Stimulated activated CD4-positive, alpha-beta T cell treated with anti-CD3 and anti-CD28 coated beads, TNF-alpha, amount 100 ng/mL, for 24 hours (primary cell): ENCODE measurements at places on chromosomes 11 and 22.

GRCh38 chr11:58926251-58926650 is 13.0 kb upstream of the GLYATL1 start:
- no peak for DNase-seq

DNA sequence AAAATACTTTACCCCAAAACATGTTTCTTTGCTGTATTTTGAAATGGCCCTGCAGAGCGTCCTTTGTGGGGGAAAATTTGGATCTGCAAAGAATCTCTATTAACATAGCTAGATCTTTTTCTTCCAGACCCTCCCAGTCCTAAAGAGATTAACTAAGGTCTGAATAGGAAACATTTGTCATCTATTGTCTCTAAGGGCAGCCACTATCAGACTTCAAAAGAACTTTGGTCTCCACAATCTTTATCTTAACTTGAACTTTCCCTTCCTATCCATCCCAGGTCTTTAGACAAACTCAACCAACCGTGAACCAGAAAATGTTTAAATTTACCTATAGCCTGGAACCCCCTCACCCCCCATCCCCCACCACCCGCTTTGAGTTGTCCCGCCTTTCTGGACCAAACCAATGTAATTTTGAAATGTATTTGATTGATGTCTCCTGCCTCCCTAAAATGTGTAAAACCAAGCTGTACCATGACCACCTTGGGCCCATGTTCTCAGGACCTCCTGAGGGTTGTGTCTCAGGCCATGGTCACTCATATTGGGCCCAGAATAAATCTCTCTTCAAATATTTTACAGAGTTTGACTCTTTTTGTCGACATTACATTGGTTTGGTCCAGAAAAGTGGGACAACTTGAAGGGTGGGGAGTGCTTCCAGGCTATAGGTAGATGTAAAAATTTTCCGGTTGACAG is 3.5 kb upstream of the KRTAP5-9 start:
- DNase-seq: no peak

DNA sequence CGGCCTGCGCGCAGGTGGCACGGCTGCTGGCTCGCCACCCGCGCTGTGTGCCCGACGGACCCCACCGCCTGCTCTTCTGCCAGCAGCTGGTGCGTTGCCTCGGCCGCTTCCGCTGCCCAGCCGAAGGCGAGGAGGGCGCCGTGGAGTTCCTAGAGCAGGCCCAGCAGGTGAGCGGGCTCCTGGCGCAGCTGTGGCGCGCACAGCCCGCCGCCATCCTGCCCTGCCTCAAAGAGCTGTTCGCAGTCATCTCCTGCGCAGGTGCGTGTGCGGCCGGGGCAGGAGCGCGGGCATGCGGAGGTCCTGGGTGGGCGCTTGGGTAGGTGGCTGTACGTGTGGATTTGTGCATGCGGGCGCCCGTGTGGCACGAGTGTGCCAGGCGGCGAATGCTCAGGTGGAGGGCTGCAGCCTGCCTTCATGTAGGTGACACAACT is 8.0 kb downstream of the USP35 start:
- DNase-seq: no peak

GRCh38 chr11:114232400-114233059 is 63.7 kb upstream of the NNMT start:
- no peak for DNase-seq

GRCh38 chr22:25777870-25778269 is 35.9 kb downstream of the MYO18B start:
- DNase-seq: no peak

DNA sequence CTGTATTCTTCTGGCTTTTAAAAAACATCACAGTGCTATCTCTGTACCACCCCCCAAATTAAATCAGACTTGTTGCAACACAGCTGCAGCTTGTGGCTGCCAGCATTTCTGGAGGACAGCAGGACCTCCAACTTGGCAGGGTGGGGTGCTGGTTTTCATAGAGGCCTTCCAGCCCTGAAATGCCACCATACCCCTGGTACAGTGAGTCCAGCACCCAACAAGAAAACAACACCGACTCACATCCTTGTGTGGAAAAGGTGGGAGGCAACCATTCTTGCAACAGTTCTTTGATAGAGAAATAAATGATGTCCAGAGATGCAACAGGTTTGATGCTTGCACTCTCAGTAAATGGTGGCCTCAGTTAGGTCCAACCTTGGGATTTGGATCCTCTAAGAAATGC is 96.0 kb downstream of the ABTB2 start:
- DNase-seq: no peak

DNA sequence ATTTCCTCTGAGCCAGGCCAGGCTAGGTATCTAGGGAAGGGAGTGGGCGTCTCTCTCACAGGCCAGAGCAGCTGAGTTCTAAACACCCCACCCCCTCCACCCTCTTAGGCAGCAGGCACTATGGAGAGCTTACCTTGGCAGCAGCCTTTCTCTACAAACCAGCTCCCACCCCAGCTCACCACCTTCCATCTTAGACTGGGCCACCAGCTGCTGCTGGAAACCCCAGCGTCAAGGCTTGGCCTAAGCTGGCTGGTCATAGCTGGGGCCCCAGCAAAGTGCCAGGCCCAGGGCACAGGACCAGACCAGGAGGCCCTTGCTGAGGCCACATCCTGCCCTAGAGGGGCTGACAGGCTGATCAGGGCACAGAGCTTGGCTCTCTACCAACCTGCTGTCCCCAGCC is 20.2 kb downstream of the SLC22A12 start:
- no peak for DNase-seq

GRCh38 chr11:79363861-79364378 is 76.9 kb downstream of the TENM4 start:
- DNase-seq: no peak

GRCh38 chr11:77359481-77359880 is 58.0 kb upstream of the GDPD4 start:
- DNase-seq: no peak

GRCh38 chr11:313787-314553 is at the start of gene IFITM1:
Gene IFITM1 (plus strand): TSS chr11:314040. CDS start chr11:314171, 131 bp downstream.
- DNase-seq: no peak

- no peak for DNase-seq
Observed at GRCh38 chr11:2160736-2161259, at the start of gene INS. Gene INS (minus strand): TSS chr11:2161209. CDS start chr11:2160971, 238 bp downstream.

DNA sequence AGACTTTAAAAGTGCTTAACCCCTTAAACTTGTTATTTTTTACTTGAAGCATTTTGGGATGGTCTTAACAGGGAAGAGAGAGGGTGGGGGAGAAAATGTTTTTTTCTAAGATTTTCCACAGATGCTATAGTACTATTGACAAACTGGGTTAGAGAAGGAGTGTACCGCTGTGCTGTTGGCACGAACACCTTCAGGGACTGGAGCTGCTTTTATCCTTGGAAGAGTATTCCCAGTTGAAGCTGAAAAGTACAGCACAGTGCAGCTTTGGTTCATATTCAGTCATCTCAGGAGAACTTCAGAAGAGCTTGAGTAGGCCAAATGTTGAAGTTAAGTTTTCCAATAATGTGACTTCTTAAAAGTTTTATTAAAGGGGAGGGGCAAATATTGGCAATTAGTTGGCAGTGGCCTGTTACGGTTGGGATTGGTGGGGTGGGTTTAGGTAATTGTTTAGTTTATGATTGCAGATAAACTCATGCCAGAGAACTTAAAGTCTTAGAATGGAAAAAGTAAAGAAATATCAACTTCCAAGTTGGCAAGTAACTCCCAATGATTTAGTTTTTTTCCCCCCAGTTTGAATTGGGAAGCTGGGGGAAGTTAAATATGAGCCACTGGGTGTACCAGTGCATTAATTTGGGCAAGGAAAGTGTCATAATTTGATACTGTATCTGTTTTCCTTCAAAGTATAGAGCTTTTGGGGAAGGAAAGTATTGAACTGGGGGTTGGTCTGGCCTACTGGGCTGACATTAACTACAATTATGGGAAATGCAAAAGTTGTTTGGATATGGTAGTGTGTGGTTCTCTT is 2.8 kb downstream of the MALAT1 start:
- DNase-seq: no peak

- no peak for DNase-seq
Observed at GRCh38 chr11:35714882-35715627, 52.5 kb downstream of the TRIM44 start.

DNA sequence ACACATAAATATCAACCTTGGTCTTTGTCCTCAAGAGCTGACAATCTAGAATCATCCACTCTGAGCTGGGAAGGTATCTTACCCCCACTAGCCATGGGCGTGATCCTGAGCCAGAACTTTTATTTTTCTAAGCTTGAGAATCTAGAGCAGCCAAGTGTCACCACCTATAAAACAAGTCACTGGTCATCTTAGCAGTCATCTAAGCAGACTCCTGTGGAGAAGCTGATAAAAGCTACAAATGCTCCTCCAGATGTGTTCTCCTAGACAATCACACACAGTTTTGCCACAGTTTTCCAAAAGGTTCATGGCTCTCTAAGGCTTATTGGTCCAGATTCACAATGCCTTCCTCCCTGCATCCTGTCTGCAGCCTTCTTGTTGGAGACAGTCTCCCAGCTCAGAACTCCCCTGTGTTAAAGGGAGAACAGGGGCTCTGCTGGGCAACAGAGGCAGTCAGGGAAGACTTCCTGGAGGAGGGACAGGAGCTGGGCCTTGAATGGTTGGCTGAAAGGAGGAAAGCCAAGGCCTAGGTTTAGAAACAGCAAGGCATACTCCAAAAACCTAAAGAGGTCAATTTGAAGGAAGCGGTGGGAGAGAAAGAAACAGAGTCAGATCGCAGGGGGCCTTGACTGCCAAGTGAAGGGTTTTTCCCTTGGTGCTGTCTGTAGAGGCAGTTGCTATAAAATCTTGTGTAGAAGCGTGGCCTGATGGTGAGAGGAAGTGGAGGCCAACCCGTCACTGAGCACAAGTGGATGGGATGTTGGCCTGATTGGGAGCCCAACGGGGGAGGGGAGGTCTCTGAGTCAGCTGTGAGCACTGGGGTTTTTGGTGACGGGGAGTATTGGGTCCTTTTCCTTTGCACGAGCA is 42.0 kb downstream of the ALX4 start:
- DNase-seq: no peak

GRCh38 chr11:123195188-123196059 is at the start of gene CLMP:
Gene CLMP (minus strand): TSS chr11:123195248. CDS start chr11:123194940, 308 bp downstream.
- no peak for DNase-seq

GRCh38 chr11:45725121-45725520 is 59.7 kb upstream of the CHST1 start:
- DNase-seq: no peak

DNA sequence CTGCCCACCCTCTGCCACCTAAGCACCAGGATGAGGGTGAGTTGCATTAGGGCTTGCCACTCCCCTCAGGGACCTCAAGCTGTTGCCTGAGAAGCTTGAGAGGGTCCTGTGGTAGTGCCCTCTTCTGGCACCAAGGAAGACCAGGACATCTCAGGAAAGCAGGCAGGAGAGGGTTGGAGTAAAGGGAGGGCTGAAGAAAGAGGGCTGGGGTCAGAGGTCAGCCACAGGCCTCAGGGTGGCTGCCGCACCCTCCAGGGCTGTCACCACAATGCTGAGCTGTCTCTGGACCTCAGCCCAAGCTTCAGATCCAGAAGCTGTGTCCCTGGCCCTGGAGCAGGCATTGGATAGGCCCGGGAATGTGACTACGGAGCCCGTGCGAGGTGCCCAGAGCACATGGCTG is 4.1 kb downstream of the SAC3D1 start:
- no peak for DNase-seq

GRCh38 chr11:90805172-90805571 is 582.3 kb upstream of the CHORDC1 start:
- no peak for DNase-seq

- no peak for DNase-seq
Observed at GRCh38 chr22:20427945-20428417, 9.6 kb downstream of the SCARF2 start.

GRCh38 chr22:23513133-23513532 is 67.0 kb downstream of the IGLL1 start:
- no peak for DNase-seq

GRCh38 chr11:12701811-12702592 is 27.8 kb downstream of the TEAD1 start:
- no peak for DNase-seq

DNA sequence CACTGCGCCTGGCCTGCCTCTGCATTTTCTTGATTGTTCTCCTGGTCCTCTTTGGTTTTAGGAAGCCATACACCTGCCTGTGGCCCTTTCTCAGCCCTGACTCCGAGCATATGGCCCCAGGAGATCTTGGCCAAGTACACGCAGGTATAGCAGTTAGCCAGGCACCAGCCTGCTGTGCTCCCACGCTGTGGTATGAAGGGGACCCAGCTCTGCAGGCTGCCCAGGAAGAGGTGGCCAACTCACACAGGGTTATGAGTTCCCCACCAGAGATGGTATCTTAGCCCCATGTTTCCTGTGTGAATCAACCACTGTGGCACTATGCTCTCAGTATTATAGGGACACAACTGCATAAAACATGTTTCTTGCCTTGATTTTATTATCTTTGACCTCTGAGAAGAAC is 31.1 kb downstream of the SGSM3 start:
- DNase-seq: peak; percentile 18

DNA sequence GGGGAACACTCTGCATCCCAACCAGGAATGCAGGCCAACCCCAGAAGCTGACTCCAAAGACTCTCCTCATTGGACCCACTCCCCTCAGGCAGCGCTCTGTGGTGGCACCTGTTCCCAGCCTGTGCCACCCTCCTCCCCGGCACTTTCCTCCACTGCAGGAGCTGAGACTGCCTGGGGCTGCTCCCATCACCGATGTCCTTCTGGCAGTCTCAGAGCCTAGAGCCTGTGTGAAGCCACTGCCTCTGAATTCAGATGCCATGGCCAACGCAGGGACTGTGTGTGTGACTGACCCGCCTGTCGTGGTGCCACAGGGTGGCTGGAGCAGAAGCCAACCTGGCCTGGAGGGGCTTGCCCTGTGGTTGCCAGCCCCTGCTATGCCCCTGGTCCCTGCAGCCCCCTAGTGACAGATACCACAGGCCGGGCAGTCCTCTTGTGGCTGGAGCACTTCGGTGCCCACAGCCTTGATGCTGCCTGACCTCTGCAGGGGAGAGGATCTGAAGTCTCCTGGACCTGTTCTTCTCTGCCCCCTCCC is 43.2 kb downstream of the TBX1 start:
- DNase-seq: no peak

DNA sequence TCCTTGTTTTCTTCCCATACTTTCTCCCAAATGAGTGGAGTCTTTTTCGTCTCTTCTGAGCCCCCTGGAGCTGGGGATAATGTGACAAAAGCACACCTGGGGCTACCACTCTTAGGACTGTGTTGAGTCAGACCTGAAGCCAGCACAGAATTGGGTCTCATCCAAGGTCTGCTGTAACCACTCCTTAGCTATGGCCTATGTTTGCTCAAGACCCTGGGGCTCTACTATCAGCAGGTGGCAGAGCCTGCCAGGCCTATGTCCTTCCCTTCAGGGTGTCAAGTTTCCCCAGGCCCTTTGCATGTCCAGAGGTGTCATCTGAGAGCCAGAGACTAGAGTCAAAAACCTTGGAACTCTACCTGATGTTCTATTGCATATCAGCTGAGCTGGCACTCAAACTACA is 335.7 kb downstream of the DDX10 start:
- DNase-seq: no peak

GRCh38 chr11:118530683-118531596 is at the start of gene TMEM25:
Gene TMEM25 (plus strand): TSS chr11:118531192. CDS start chr11:118531802, 610 bp downstream.
- DNase-seq: peak; percentile 52

- DNase-seq: no peak
Observed at GRCh38 chr11:123428116-123428715, 1.9 kb upstream of the GRAMD1B start.

- DNase-seq: no peak
Observed at GRCh38 chr11:60952742-60953170, 780 bp upstream of the SLC15A3 start.
